ENCODE measurements at places on chromosomes 2 and 18. TPM values are rescaled to one million over a fixed set of nuclear protein-coding genes. Genes with fewer than 3 reads are reported as not detected.

GRCh38 chr2:186523791-186524190, 37.7 kb downstream of the ZC3H15 start:
- H3K4me3 ChIP-seq, result no peak overlapping the region
- H3K27me3 ChIP-seq, result no peaks in the 10 kb centered on the region
- no peak for DNase-seq
- H3K36me3 ChIP-seq, result no peaks in the 10 kb centered on the region
- H3K27ac ChIP-seq, result no peak overlapping the region
- H3K4me1 ChIP-seq, result no peaks in the 10 kb centered on the region

DNA sequence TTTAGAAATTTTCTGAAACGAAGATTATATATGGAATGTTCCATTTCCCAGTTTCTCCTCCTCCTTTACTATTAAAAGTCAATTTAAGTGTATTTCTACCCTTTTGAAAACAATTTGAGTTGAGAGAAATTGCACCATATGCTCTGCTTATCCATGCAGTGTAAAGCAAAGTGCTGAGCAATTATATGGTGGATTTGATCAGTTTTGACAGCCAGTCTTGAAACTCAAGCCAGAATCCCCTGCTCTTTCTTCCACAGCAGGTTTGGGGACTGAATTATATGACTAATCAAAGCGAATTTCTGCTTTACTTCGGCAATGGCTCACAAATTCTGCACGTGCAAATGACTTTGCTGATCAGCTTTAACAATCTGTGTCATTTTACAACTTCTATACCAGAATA, 1183.6 kb downstream of the LRP1B start:
- no peak overlapping the region for H3K27ac ChIP-seq
- no peak overlapping the region for H3K4me3 ChIP-seq
- H3K27me3 ChIP-seq, result no peaks in the 10 kb centered on the region

The PDCD1 gene
- not detected for total RNA-seq

The BABAM2 gene
- 57.3 TPM for total RNA-seq

The ANKRD62 gene
- not detected for total RNA-seq

Measured in Caco-2 (cell line).